ENCODE measurements at places on chromosomes 12 and 14.

- DNase-seq = no peak
These were observed 33.9 kb downstream of the BHLHE41 start for GRCh38 chr12:26090836-26091510.

DNA sequence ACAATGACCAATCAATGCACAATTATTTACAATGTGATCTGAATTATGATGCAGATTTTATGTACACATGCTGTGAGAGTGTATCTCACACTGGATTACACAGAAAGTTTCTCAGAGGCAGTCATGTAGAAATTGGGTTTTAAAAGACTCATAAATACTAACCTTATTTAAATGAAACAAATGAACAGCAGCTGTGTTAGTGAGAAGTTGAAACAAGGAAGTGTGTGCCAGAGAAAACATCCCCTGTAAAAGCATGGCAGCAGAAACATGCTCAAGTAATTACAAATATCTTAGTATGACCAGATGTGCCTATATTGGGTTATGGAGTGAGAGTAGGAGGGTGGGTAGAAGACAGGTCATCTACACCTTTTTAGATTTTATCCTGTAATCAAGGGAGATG, 723.7 kb downstream of the C12orf50 start:
- DNase-seq = no peak

- no peak for DNase-seq
These were observed 200.3 kb upstream of the DIO3 start for GRCh38 chr14:101361044-101361443.

- DNase-seq = no peak
These were observed 24.1 kb upstream of the PLEKHA5 start for GRCh38 chr12:19105463-19105862.

DNA sequence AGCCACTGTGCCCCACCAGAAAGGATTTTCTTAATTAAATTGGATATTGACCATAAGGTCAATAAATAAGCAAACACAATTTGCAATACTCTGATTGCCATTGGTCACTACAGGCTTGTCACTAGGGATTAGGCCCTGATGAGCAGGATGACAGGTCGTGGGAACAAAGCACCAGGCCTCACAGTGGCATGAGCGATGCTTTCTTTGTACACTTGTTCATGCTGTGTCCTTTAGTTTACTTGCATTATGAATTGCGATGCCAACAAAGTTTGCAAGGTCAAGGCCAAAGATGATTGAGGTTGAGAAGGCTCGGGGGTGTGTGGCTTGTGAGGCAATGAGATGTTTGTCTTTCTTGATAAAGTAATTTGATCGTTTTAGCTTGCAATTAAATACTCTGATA, 136.0 kb downstream of the TTC8 start:
- DNase-seq = no peak

- DNase-seq = no peak
These were observed 33.9 kb upstream of the VPS37B start for GRCh38 chr12:122929812-122930211.

DNA sequence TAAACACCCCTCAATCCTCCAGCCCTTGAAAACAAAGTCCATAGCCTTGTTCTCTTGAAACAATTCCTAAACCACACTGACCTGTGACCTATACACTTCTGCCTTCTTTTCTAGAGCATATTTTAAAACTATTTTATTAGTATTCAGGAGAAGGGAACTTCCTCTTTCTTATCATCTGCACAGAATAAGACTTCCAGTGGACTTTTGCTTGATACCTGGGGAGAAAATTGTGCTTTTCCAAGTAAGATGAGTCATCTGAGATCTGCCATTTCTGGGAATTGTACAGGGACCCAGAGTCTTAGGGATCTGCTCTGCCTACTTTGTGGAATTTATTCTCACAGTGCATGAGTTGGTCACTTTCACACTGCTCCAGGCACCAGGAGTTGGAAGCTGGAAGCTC, 10.5 kb upstream of the WNT5B start:
- no peak for DNase-seq

GRCh38 chr14:51630987-51631386, 20.7 kb upstream of the FRMD6 start:
- no peak for DNase-seq

- DNase-seq = no peak
These were observed 126.5 kb upstream of the MYL2 start for GRCh38 chr12:111046896-111047295.

DNA sequence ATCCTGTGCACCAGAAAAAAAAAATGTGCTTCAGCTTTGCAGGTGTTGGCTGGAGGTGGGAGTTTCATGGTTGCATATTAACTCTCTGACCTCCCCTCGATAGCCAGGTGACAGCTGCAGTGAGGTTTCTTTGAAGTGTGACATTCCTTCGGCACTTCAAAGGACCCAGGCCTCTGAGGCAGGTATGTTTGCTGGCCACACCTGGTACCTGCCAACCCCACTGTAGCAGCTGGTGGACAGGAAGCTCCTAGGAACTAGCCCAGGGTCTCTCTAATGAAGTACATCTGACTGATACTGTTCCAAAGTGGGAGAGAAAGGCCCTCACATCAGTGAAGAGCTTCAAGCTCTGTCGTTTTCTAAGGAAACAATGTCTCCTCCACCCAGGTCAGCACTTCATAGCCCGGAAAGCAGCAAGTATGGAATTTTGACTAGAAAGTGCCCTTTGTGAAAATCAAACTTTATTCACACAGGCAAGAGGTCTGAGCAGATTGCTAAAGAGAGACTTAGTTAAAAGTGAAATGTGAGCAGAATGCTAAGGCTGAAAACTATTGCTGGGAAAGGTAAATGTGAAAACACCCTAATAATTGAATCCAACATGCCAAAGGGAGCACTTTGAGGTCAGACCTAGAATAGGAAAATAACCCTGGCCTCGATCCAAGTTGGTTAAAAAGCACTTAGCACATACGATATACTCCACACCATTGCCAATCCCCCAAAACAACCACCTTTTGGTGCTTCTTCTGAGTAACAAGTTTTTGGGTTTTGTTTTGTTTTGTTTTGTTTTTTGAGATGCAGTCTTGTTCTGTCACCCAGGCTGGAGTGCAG, 71.3 kb downstream of the PHLDA1 start:
- no peak for DNase-seq

DNA sequence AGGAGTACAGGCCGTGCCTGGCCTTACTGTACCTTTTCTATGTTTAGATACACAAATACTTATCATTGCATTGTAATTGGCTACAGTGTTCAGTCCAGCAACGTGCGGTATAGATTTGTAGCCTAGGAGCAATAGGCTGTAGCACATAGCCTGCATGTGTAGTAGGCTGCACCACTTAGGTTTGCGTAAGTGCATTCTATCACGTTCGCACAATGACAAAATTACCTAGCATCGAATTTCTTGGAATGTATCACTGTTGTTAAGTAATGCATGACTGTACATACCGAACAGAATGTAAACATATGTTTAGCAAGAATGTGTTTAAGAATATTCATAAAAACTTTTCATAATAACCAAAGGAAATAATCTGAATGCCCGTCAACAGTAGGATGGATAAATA, 31.9 kb downstream of the VRTN start:
- no peak for DNase-seq

DNA sequence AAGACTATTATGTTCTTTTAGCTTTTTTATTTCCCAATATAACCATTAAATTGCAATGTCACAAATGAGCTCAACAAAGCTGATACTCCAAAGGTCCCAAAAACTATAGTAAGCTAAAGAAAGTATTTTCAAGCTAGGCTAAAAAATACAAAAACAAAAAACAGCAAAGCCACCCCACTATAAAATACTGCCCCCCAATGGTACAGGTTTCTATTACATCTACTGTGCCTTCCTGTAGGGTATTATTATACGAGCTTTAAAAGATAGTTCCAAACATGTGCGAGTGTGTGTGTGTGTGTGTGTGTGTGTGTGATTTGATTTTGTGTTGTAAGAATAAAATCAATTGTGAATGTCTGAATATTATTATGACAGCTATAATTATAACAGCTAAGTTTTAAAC, 1.1 kb downstream of the IFNG start:
- no peak for DNase-seq

DNA sequence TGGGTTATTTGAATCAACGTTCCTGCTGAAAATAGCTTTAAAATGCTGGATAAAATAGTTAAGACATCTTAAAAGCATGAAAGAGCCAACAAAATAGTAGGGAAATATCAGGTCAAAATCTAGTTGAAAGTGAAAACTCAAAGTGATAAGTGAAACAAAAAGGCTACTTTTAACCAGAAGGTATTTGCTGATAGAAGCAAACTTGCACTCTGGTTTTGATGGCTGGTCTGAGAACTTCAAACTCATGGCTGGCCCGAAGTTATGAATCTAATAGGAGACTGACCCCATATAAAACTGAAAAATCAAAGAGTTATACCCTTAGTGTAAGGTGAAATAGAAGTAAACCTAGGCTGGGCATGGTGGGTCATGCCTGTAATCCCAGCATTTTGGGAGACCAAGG, 66.3 kb upstream of the HOXC13 start:
- no peak for DNase-seq

- DNase-seq = no peak
These were observed 30.3 kb downstream of the PDE3A start for GRCh38 chr12:20398686-20399085.

DNA sequence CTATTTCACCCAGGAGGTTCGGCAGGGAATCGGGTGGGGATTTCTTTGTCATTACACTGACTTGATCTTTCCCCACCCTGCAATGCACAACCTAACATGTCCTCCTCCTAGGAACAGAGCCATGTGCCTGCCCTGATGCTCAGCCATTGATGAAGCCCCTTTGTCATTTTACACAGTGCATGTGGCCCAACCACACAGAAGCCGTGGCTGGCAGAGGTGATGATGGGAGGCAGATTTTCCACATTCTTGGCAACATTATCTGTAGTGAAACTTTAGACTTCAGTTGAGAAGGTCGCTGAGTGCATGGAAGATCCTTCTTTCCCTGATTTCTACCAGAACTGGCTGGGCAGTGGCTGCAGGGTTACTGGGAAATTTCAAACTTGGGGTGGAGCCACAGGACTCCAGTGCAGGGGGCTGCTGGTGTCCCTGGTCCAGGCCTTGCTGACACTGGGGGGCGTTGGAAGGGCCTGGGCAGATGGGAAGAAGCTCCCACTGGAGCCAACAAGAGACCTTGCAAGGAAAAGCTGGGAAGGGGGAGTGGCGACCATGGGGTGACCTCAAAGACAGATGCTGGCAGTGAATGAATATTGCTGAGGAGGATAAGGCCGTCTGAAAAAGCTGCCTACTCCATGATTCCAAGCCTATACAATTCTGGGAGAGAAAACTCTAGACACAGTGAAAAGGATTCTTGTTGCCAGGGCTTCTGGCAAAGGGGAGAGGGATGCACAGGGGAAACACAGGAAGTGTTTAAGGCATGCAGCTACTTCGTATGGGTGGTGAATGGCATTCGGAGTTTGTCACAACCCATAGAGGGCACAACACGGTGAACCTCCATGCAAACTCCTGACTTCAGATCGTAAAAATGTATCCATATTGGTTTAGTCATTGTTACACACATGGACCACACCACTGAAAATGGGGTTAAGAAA, 41.8 kb upstream of the P2RX7 start:
- DNase-seq = no peak

DNA sequence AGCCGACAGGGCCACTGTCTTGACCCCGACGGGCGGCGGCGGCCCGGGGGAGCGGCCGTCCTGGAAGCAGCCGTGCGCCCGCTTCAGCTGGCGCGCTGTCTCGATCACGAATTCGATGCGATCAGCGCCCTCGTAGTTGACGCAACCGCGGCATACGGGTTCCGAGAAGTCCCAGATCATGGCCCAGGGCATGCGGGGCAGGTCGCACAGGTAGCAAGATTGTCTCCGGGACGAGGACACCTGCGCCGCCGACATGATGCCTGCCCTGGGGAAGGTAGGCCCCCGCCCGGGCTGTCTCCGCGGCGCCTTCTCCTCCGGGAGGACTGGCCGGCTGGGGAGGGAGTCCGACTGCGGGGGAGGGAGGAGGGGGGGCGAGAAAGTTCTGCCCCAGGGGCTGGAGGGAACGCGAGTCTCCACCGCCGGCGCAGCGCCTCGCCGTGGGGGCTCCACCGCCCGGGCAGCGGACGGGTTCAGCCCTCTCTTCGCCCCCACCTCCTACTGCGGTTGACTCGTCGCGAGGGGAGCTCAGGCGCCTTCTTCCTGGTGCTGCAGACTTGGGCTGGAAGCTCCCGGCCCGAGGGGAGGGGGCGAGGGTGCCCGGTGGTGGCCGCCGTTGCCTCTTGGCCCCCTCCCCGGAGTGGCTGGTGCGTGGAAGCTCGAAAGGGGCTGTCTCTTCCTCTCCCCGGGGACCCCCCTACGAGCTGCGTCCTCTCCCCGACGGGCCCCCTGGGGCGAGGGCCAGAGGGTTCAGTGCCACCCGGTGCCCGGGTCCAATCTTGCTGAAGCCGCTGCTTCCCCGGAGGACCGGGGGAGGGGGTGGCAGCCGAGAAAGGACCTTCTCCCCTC, 747 bp downstream of the IRF2BPL start:
- DNase-seq = no peak

GRCh38 chr14:25350802-25351201, 300.9 kb upstream of the STXBP6 start:
- DNase-seq = no peak

GRCh38 chr12:46356655-46357437, 15.7 kb downstream of the SLC38A2 start:
- DNase-seq = no peak

GRCh38 chr12:98754095-98754494, 109.0 kb downstream of the APAF1 start:
- no peak for DNase-seq

DNA sequence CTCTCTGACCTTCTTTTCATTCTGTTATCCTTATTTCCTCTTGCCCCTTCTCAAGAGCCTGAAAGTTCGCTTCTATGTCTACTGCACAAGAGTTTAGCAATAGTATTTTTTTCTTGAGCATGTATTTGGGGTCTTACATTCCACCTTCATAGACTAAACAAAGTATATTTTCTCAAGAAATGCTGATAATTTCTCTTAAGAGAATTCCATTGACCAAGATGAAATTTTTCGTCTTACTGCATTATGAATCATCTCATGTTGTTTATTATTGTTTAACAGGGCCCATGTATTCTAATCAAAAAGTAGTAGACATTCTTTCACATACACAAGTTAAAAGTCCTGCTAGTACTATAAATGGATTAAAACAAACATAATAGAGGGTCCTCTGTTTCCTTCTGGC, 219.3 kb downstream of the C12orf50 start:
- DNase-seq = no peak

DNA sequence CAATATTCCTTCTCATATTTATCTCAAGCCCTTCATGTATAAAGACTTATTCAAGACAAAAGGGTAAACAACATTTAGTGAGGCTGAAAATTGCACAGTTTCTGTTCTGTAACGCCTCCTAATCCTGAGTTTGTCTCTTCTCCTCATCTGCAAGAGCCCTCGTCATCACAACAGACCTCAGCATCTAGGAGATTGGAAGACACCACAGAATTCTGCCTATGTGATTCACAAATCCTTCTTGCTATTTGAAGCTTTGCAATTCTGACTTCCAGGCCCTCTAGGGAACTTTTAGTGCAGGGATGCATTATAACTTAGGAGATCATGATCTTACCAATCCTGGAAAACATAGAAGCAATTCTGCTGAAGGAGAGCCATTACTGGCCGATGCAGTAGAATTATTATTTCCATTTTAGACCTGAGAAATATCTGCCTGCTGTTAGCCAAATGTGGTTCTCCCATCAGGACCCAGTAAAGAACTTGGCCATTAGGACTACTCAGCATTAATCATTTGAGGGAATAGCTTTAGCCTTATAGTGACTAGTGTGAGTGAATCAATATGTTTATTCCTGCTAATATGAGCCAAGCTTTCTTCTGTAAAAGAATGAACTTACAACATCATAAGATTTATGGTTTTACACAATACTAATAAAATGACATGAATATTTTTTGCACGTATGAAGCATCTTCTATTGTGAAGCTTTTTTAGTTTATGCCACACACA, 119.5 kb downstream of the ANO4 start:
- no peak for DNase-seq
